ENCODE measurements at places on chromosomes 13 and 19.

- DNase-seq: no peak
Observed at GRCh38 chr13:71316792-71317363, 550.1 kb downstream of the DACH1 start.

DNA sequence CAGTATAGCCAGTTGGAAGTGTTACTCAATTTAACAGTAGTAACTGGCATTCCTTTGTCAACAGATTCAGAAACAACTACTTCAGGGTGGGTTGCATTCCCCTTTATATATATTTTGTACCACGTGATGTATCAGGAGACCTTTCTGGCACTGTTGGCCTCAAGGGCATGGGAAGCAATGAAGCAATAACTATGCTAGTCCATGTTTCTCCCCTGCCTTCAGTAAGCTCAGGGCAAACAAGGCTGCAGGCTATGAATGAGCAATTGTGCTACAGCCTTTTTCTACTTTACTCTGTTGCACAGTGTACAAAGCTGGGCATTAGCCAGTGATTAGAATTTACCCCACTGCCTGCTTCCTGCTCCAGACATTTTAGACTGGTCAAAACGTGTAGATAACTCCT is 348.8 kb downstream of the GPC5 start:
- no peak for DNase-seq

GRCh38 chr13:40153516-40153915 is 498.1 kb downstream of the COG6 start:
- no peak for DNase-seq

- DNase-seq: no peak
Observed at GRCh38 chr19:31354799-31355664, 5.8 kb upstream of the TSHZ3 start.

- peak; percentile 22 for DNase-seq
Observed at GRCh38 chr13:112693831-112694497, 4.1 kb downstream of the ATP11A start.

DNA sequence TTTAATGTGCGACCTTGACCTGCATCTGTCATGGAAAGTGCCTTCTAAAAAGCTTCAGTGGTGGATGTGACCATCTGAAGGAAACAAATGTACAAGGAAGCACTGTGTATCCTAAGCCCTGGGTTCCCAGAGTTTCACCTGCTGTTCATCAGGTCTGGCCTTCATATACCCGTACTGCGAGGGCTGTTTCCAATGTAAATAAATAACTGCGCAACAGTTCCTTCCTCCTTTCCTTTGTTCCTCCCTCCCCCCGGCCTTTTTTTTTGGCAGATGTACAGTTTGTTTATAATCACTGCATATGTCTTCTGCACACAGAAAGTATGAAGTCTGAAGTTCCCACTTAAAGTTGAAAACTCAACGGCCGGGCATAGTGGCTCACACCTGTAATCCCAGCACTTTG is 5.2 kb downstream of the FAAP24 start:
- DNase-seq: no peak

- DNase-seq: no peak
Observed at GRCh38 chr13:86825410-86825809, 845.8 kb upstream of the SLITRK5 start.

- no peak for DNase-seq
Observed at GRCh38 chr13:23392925-23393645, 40.4 kb downstream of the SACS start.

DNA sequence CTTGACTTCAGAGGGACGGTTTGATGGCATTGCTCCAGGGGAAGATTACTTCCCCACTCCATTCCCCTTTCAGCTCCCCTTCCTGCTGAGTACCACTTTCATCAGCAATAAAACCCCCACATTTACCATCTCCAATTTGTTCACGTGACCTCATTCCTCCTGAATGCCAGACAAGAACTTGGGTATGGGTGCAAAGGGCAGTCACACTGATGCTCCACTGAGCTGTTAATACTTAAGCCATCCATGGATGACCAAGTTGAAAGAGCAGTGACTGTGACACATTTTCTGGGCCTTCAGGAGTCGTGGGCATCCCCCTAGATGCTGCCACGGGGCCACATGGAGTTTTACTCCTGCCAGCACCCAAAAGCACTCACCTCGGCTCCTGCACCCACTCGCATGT is 93.1 kb downstream of the STOML3 start:
- DNase-seq: peak; percentile 24

All from RCC 7860 (cell line).